ENCODE measurements at places on chromosomes 1 and 21.

GRCh38 chr1:55337801-55338447, 122.8 kb upstream of the USP24 start:
- DNase-seq = no peak

GRCh38 chr1:15483971-15484370, 8.1 kb downstream of the CELA2B start:
- DNase-seq = no peak

- no peak for DNase-seq
These were observed 31.1 kb upstream of the SRP9 start for GRCh38 chr1:225746361-225747179.

GRCh38 chr1:161017756-161018630, 3.0 kb downstream of the F11R start:
- no peak for DNase-seq

DNA sequence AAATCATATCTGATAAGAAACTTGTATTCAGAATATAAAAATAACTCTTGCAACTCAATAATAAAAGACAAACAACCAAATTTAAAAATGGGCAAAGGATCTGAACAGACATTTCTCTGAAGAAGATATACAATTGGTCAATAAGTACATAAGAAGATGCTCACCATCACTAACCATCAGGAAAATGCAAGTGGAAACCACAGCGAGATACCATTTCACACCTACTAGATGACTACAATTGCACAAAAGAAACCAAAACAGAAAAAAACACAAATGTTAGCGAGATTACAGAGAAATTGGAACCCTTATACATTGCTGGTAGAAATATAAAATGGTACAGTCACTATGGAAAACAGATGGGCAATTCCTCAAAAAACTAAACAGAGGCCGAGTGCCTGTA, 11.5 kb upstream of the ZNF683 start:
- no peak for DNase-seq
